ENCODE measurements at places on chromosomes 13 and 19.

GRCh38 chr13:112513761-112514160 is 74.2 kb downstream of the TUBGCP3 start:
- DNase-seq, result no peak

DNA sequence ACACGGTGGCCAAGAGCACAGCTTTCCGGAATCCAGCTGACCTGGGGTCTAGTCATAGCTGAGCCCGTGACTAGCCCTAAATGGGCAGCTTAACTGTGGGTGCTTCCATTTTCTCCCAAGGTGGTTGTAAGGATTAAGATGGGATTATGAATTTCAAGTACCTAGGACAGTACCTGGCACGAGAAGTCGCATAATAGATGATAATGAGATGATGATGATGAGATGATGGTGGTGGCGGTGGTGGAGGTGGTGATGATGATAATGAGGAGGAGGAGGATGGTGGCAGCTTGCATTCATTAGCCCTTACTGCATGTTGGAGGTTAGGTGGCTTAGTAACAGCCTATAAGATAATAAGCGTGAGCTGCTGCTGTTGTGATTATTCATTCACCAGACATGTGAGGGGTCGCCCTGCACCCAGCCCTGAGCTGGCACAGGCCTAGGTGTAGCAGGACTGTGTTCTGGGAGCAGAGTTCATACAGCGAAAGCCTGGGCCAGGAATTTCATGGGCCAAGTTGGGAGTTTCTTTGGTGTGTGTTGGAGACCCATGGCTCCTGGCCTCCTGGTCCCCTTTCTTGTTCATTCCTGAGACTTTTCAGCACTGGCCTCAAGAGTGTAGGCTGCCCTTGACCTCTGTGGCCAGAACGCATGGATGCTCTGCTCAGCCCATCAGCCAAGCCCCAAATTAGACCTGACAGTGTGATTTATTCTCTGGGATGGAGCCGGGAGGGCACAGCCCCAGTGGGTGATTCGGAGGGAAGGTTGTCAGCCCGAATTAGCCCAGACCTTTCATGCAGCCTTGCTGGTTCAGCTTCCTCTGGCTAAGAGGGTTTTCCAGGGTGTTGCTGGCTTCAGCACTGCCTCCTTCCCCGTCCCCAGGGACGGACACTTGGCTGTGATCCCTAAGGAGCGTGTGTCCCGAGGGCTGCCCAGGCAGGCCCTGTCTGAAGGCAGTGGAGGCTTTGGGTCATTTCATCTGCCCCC is 128.8 kb downstream of the SIPA1L3 start:
- DNase-seq, result no peak

- DNase-seq, result no peak
Measured at GRCh38 chr13:103598671-103599070, 532.5 kb upstream of the SLC10A2 start.

- no peak for DNase-seq
Measured at GRCh38 chr13:113022745-113023574, 53.9 kb downstream of the MCF2L start.

- DNase-seq, result no peak
Measured at GRCh38 chr13:22961835-22962537, 218.8 kb upstream of the SGCG start.

- DNase-seq, result no peak
Measured at GRCh38 chr19:5572556-5573286, 5.0 kb upstream of the TINCR start.

GRCh38 chr13:113836768-113837559 is 26.9 kb downstream of the GAS6 start:
- no peak for DNase-seq

DNA sequence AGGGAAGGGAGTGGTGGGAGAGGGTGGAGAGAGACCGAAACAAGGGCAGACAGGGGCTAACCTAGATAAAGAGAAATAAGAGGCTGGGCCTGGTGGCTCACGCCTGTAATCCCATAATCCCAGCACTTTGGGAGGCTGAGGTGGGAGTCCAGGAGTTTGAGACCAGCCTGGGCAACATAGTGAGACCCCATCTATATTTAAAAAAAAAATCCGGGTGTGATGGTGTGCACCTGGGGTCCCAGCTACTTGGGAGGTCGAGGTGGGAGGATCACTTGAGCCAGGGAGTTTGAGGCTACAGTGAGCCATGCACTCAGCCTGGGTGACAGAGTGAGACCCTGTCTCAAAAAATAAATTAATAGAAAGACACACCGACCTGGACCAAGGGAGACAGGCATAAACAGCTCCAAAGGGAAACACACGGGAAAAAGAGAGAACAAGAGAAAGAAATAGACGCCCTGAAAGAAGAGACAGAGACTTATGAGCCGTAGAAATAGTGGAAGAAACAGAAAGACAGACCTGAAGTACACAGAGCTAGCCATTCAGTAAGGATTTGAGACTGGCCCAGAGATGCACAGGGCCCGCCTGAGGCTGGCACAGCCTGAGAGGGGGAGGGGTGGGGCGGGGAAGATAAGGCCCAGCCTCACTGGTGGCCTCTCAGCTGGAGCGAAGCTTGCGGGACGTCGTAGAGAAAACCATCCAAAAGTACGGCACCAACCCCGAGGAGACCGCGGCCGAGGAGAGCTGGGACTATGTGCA is 2.2 kb downstream of the CD37 start:
- DNase-seq, result no peak

DNA sequence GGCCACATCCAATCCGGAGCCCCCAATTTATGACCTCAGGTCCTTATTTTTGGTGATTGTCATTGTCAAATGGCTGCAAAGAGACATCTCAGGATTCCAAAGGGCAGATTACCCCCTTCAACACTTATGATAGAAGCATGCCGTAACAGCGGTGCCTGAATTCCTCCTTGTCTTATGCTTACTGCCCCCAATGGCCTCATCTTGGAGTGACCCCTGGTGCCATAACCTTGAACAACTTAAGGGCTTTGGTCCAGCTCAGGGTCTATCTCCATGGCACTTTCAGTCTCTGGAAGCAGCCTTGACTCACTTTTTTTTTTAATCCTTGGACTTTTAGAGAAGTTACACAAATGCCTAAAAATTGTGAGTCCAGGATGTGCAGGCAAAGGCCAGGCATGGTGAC is 171.6 kb upstream of the ZNF507 start:
- DNase-seq, result no peak

- DNase-seq, result no peak
Measured at GRCh38 chr19:53555352-53555751, 17.4 kb downstream of the ZNF331 start.

- peak; percentile 76 for DNase-seq
Measured at GRCh38 chr19:5138606-5139582, 170.0 kb downstream of the KDM4B start.

- DNase-seq, result peak; percentile 30
Measured at GRCh38 chr13:20461481-20461859, 64.2 kb downstream of the CRYL1 start.

- no peak for DNase-seq
Measured at GRCh38 chr13:73991884-73992283, 142.3 kb downstream of the KLF12 start.

DNA sequence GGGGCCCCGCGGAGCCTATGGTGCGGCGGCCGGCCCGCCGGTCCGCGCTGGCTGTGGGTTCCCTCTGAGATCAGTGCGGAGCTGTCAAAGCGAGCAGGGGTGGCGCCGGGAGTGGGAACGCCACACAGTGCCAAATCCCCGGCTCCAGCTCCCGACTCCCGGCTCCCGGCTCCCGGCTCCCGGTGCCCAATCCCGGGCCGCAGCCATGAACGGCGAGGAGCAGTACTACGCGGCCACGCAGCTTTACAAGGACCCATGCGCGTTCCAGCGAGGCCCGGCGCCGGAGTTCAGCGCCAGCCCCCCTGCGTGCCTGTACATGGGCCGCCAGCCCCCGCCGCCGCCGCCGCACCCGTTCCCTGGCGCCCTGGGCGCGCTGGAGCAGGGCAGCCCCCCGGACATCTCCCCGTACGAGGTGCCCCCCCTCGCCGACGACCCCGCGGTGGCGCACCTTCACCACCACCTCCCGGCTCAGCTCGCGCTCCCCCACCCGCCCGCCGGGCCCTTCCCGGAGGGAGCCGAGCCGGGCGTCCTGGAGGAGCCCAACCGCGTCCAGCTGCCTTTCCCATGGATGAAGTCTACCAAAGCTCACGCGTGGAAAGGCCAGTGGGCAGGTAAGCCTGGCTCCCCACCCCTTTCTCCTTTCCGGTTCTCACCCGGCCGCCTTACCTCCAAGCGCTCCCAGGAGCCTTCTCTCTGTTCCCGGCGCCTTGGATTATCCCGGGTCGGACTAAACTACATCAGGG is at the start of gene PDX1:
TSS of gene PDX1 (plus strand) at position 67 of the 743 bp plus-strand sequence. CDS start at position 206, 139 bp downstream.
- DNase-seq, result no peak

- no peak for DNase-seq
Measured at GRCh38 chr13:99505814-99506269, 4.6 kb downstream of the TM9SF2 start.

GRCh38 chr19:7862413-7862951 is 11.7 kb downstream of the PRR36 start:
- DNase-seq, result peak; percentile 50

DNA sequence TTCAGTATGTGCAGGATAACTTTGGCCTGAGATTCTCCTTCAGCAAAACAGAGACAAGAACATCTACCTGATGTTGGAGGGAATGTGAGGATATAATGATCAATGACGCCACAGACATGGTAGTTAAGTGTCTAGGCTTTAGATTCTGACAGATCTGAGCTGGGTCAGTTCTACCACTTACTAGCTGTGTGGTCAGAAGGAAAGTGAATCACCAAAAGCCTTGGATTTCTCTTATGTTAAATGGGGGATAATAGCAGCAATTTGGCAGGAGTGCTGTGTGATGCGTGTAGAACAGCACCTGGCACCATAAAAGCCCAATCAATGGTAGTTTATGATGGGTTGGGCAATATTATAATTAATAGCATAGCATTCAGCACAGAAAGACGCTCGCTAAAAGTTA is 41.7 kb downstream of the RXFP2 start:
- DNase-seq, result no peak

- DNase-seq, result no peak
Measured at GRCh38 chr13:77863144-77863543, 55.5 kb downstream of the EDNRB start.

- DNase-seq, result no peak
Measured at GRCh38 chr19:35991731-35992450, 3.1 kb upstream of the SDHAF1 start.

- DNase-seq, result no peak
Measured at GRCh38 chr13:20526664-20527063, 1.0 kb upstream of the CRYL1 start.

DNA sequence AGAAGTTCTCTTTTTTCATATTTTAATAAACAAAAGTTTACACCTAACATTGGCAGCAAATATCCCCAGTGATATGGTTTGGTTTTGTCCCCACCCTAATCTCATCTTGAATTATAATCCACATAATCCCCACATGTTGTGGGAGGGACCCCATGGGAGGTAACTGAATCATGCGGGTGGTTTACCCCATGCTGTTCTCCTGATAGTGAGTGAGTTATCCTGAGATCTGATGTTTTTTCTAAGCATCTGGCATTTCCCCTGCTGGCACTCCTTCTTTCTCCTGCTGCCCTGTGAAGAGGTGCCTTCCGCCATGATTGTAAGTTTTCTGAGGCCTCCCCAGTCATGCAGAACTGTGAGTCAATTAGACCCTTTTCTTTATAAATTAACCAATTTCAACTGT is 214.7 kb downstream of the SLITRK1 start:
- no peak for DNase-seq

DNA sequence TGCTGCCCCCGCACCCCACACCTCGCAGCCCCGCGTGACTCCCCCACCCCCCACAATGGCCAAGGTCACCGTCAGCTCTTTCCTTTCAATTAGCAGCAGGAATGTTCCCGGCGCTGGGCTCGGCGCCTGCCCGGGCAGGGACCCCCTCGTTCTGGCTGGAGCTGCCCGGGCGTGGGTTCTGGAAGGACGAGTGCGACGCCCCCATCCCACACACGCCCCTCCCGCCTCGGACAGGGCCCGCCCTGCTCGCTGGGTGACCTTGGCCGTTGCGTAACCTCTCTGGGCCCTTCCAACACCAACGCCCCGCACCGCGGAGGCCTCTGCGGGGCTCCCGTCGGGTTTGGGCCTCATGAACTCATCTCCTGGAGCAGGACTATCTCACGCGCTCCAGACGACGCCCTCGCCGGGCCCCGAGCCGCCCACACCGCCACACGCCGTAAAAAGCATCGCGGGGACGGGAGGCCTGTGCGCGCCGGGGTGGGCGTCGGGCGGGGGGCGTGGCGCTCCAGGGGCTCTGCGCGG is 10.3 kb downstream of the PALM start:
- DNase-seq, result no peak

GRCh38 chr13:39685652-39686051 is 30.2 kb downstream of the COG6 start:
- no peak for DNase-seq

- no peak for DNase-seq
Measured at GRCh38 chr13:98492335-98493041, 84.4 kb downstream of the STK24 start.

GRCh38 chr13:26836626-26837025 is 76.0 kb upstream of the GPR12 start:
- DNase-seq, result no peak

DNA sequence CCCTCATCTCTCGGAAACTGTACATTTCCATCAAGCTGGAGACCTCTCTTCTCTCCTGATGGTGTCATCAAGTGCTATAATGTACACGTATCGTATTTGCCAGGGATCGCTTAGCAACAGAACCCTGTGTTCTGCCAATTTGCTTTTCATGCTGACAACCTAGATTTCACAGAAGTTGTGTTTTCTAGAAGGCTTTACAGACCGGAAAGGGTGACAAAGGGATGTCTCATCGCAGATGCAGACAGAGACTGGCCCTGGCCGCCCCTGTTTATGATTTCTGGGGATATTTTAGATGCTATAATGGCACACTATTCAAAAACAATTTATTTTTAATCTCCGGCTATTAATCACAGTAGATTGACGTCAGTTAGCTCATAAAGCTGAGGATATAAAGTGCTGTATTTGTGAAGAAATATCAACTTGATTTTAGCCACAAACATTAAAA is 291.4 kb downstream of the IRS2 start:
- no peak for DNase-seq

DNA sequence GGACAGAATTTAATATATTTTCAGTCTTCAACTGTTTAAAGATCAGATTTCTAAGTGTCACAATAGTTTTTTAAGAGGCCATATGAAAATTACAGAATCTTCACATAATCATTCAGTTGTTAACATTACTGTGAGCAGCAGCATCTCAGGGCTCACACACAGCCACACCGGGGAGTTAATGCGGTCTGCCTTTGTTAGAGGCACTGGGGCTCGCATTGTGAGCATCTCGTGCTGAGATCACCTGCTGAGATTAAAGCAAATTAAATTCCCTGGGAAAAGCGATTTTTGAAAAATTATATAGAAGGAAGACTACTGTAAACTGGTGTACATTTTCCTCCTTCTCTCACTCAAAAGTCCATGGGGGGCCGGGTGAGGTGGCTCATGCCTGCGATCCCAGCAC is 16.6 kb downstream of the GPR12 start:
- no peak for DNase-seq
